Fibroblast of lung (primary cell): ENCODE measurements at places on chromosomes 16 and 17. TPM values are rescaled to one million over a fixed set of nuclear protein-coding genes. Genes with fewer than 3 reads are reported as not detected.

GRCh38 chr17:32780721-32781120 lies 96.2 kb downstream of the MYO1D start:
- H3K4me1 ChIP-seq: no peaks in the 10 kb centered on the region
- H3K27ac ChIP-seq: no peak overlapping the region
- no peaks in the 10 kb centered on the region for H3K36me3 ChIP-seq
- H3K27me3 ChIP-seq: no peaks in the 10 kb centered on the region

- no peak for DNase-seq
- no peak overlapping the region for H3K27ac ChIP-seq
- H3K27me3 ChIP-seq: no peaks in the 10 kb centered on the region
- peaks cover 2% of the 10 kb centered on the region for H3K4me1 ChIP-seq
Observed at GRCh38 chr17:68441070-68441770, 16.1 kb downstream of the WIPI1 start.

CHST6 gene
- 0.02 and 0.16 TPM in 2 replicates for polyA plus RNA-seq

GRCh38 chr17:49180303-49180702 lies 30.1 kb downstream of the GNGT2 start:
- no peaks in the 10 kb centered on the region for H3K4me1 ChIP-seq
- no peak overlapping the region for H3K27ac ChIP-seq
- no peaks in the 10 kb centered on the region for H3K36me3 ChIP-seq
- DNase-seq: peak; percentile 31

DNA sequence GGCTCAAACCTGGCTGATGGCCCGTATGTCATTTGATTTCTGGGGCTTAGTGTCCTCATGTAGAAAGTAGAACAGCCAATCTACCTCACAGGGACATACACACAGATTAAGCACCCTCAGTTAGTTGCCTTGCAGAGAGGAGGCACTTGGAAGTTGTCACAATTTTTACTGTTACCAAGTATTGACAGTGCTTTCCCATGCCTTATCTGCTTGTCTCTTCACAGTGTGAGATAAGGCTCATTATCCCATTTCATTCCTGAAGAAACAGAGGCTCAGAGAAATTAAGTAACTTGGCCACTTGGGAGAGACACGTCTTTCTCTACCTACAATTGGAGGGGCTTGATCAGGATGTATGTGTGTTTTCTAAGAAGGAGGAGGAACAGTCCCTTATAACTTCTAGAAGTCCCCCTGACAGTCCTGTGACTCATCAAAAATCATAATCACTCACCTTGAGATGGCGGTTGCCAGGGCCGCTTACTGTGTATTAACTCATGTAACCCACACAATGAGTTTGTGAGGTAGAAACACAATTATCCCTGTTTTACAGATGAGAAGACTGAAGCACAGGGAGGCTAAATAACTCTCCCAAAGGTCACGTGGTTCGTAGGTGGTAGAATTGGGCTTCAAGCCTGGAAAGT lies 56.9 kb upstream of the LHX1 start:
- H3K4me1 ChIP-seq: no peaks in the 10 kb centered on the region
- peak; percentile 23 for DNase-seq
- H3K4me3 ChIP-seq: no peak overlapping the region
- H3K27ac ChIP-seq: no peak overlapping the region
- H3K36me3 ChIP-seq: no peaks in the 10 kb centered on the region
- H3K27me3 ChIP-seq: peaks cover 6% of the 10 kb centered on the region

OSGIN1 gene
- 2.1 and 5.5 TPM in 2 replicates for polyA plus RNA-seq

PRDM7 gene
- not detected in 2 replicates for polyA plus RNA-seq

FUS gene
- 199 and 263 TPM in 2 replicates for polyA plus RNA-seq

SNF8 gene
- polyA plus RNA-seq: 109 and 139 TPM in 2 replicates

MFAP4 gene
- 37.8 and 53.3 TPM in 2 replicates for polyA plus RNA-seq

TLCD2 gene
- polyA plus RNA-seq: 3.3 and 7.1 TPM in 2 replicates

KRT15 gene
- polyA plus RNA-seq: 0.47 and 1.8 TPM in 2 replicates

DNA sequence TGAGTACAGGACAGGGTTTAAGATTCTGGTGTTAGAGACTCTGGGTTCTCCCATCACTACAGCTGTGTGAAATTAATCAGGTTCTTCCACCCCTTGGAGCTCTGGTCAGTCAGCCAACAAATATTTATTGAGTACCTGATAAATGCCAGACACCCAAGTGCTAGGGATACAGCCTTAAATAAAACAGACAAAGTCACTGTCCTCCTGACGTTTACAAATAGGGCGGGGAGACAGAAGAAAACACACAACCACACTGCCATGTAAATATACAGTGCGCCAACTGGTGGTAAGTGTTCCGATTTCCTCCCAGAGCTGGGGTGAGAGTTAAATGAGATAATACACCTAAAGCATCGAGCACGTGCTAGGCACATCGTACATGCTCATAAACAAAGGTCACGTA lies 121.0 kb downstream of the COPRS start:
- H3K27me3 ChIP-seq: no peaks in the 10 kb centered on the region
- H3K4me3 ChIP-seq: no peak overlapping the region
- H3K27ac ChIP-seq: no peak overlapping the region
- H3K36me3 ChIP-seq: no peaks in the 10 kb centered on the region
- no peak for DNase-seq

HSD17B1 gene
- 0.40 and 0.80 TPM in 2 replicates for polyA plus RNA-seq

LRRC75A gene
- 0.64 and 1.7 TPM in 2 replicates for polyA plus RNA-seq

DNA sequence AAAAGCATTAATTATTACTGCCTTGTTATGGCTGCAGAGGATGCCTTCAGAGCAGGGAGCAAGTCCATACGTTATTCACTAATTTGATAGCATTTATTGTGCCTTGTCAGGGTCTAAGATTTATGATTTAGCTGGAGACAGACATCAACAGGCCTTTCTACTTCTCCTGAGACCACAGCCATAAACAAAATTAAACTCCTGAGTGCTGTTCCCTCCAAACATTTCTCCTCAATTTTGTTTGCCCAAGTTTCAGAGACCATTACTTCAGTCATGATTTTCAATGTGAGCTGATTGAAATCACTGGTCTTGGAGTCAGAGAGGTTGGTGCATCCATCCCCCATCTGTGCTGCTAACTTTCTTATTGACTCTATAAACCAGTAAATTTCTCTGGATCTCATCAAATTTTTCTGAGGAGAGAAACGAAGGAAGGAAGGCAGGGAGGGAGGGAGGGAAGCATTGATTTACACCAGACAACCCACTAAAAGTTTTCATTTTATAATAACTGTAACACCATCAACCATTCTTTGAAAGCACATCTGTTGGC lies 423.6 kb upstream of the CDH11 start:
- H3K4me3 ChIP-seq: no peak overlapping the region
- no peaks in the 10 kb centered on the region for H3K27me3 ChIP-seq
- no peaks in the 10 kb centered on the region for H3K36me3 ChIP-seq
- H3K4me1 ChIP-seq: peaks cover 19% of the 10 kb centered on the region

GGT6 gene
- polyA plus RNA-seq: not detected in 2 replicates
